Adrenal gland (tissue), 19 donors: ENCODE measurements at places on chromosomes 11 and 22. TPM values are rescaled to one million over a fixed set of nuclear protein-coding genes. Genes with fewer than 3 reads are reported as not detected.

DNA sequence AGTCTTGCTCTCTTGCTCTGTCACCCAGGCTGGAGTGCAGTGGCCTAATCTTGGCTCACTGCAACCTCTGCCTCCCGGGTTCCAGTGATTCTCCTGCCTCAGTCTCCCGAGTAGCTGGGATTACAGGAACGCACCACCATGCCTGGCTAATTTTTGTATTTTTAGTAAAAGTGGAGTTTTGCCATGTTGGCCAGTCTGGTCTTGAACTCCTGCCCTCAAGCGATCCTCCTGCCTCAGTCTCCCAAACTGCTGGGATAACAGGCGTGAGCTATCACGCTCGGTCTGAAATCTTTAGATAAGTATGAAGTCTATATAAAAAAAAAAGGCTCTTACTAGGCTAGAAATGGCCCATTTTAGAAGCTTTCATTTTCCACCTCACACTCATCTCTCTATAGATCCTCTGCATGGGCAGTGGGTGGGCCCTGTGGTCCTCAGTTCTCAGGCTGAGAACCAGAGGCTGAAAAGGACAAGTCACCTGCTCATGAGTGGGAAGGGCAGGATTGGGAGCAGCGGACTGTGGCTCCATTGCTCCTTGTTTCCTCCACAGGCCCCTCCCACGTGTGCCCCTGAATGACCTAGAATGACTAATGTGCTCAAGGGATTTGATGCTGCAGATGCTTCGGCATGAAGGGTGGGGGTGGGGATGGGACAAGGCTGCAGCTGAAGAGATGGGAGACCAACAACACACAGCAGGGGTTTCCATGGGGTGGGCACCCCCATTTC, 19.8 kb upstream of the PRAME start:
- H3K27me3 ChIP-seq: peaks cover under 1% of the 10 kb centered on the region
- H3K4me1 ChIP-seq: no peaks in the 10 kb centered on the region
- no peaks in the 10 kb centered on the region for H3K36me3 ChIP-seq
- H3K4me3 ChIP-seq: no peak overlapping the region
- DNase-seq: peak; percentile 35

DNA sequence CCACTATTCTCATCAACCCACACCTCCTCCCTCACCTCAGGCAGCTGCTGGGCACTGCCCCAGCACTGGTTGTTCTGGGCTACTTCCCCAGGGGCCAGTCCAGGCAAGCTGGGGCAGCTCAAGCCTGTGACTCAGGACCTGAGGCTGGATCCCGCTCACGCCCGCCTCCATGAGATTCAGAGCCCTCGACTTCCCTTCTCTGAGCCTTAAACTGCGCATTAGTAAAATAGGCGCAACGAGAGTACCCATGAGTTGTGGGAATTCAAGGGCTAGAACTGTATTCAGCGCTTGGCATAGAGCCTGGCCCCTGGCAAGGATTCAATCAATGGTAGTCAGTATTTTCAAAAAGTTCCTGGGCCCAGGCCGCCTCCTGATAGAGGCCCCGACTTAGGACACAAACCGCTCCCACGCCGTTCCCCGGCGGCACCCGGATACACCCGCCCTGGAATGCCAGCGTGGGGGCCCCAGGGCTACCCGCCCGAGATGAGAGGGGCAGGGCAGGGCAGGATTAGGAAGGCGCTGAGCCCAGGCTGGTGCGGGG, 723 bp upstream of the CD82 start:
- H3K36me3 ChIP-seq: no peaks in the 10 kb centered on the region
- H3K27ac ChIP-seq: peak overlapping the region; percentile 98
- no peak overlapping the region for H3K4me3 ChIP-seq
- peaks cover 36% of the 10 kb centered on the region for H3K4me1 ChIP-seq
- DNase-seq: peak; percentile 92
- H3K27me3 ChIP-seq: no peaks in the 10 kb centered on the region

- no peaks in the 10 kb centered on the region for H3K27me3 ChIP-seq
- no peak overlapping the region for H3K27ac ChIP-seq
- H3K4me3 ChIP-seq: no peak overlapping the region
- no peak for DNase-seq
- H3K4me1 ChIP-seq: peaks cover 5% of the 10 kb centered on the region
Observed at GRCh38 chr11:64001484-64002420, 15.5 kb downstream of the OTUB1 start.

The MOGAT2 gene
- total RNA-seq: not detected
